ENCODE measurements at places on chromosomes 2 and 18.

- no peak for DNase-seq
Measured at GRCh38 chr2:112034924-112035323, 20.1 kb upstream of the TMEM87B start.

- no peak for DNase-seq
Measured at GRCh38 chr2:25358836-25359235, 17.1 kb upstream of the DNMT3A start.

- DNase-seq: no peak
Measured at GRCh38 chr18:53586923-53587322, 637.5 kb downstream of the MBD2 start.

GRCh38 chr18:31101183-31102024, 817 bp downstream of the DSC2 start:
- DNase-seq: no peak

- DNase-seq: no peak
Measured at GRCh38 chr2:168734199-168734760, 68.2 kb upstream of the NOSTRIN start.

- DNase-seq: no peak
Measured at GRCh38 chr2:171056307-171056706, 104.4 kb downstream of the TLK1 start.

- DNase-seq: no peak
Measured at GRCh38 chr2:177771191-177771590, 301.4 kb downstream of the PDE11A start.

GRCh38 chr2:16658076-16658739, 7.4 kb downstream of the CYRIA start:
- no peak for DNase-seq

DNA sequence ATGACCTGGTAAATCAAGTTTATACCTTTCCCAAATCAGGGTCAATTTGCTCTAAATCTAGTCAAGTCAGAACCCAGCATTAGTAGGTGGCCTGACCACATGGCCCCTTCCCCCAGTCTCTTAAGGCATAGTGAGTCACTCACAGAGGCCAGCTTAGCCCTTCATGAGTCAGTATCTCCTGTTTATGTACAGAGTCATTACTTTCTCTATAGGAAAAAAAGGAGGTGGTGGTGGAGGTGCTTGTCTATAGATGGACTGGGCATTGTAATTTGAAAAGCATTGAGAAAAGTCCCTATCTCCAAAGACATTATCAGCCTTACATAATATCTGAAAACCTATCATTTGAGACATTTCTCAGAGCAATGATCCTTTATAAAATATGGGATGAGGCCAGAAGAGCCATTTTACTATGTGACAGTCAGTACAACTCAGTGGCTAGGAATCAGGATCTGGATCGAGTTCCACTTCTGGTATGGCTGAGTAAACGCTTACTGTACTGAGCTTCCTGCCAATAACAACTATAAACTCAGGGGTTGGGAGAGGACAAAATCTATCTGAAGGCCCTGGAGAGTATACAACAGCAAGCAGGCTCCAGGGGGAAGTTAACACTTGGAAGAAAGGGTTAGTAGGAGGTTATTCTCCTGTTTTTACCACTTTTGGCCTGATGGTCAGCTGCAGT, 22.5 kb upstream of the SIGLEC15 start:
- no peak for DNase-seq

DNA sequence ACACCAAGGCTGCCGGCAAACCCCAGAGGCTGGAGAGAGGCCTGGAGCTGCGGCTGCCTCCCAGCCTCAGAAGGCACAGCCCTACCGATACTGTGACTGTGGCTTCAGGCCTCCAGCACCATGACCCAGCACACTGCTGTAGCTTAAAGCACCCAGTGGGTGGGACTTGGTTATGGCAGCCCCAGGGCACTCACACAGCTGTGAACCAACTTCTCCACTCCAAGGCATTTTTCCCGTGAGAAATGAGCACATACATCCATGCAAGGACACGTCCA, 199.5 kb downstream of the NDUFA10 start:
- no peak for DNase-seq

GRCh38 chr2:160635488-160635887, 141.9 kb upstream of the RBMS1 start:
- no peak for DNase-seq

DNA sequence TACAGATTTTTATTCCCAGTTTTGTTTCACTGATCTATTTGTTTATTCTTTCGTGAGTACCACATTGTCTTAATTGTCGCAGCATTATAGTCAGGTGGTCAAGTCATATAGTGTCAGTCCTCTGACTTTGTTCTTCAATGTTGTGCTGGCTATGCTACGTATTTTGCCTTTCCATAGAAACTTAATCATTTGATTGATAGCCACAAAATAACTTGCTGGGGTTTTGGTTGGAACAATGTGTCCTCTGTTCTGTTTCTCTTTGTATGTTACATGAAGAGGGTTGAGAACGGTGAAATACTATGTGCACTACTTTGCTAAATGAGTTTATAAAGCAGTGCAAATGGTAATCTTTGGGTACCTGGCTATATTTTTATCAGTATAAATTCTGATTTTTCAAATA, 64.9 kb upstream of the TTC27 start:
- no peak for DNase-seq

GRCh38 chr2:230668184-230668938, 44.3 kb upstream of the CAB39 start:
- peak; percentile 59 for DNase-seq

GRCh38 chr2:189254268-189254883, 74.8 kb upstream of the COL5A2 start:
- DNase-seq: no peak

DNA sequence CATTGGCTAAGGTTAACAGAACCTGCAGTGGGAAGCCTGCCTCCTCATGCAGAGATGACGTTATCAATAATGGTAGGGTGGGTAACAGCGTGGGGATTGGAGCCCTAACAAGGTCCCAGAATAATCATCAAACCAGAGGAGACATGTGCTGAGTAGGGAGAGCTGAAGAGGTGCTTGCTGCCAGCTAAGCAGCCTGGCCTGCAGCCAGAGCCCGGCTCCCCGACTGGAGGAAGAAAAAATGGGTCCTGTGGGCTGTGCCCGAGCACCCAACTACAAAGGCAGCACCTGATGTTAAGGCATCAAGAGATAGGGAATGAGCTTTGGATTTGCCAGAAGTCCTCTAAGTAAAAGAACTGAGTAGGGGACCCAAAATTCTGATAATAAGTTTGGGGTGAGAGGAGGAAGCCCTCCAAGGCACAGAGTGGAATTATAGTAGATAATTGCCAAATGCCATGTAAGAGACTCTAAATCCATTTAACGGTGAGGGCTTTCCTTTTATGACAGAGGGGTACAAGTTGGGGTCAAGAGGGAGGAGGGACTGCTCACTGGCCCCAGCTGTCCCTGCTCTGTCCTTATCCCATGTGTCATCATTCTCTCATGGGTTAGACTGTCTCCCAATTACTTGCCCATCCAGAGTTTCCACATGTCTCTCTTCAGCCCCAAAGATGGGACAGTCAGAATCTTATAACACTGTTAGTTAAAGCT, 156.1 kb downstream of the ANTXR1 start:
- DNase-seq: no peak

DNA sequence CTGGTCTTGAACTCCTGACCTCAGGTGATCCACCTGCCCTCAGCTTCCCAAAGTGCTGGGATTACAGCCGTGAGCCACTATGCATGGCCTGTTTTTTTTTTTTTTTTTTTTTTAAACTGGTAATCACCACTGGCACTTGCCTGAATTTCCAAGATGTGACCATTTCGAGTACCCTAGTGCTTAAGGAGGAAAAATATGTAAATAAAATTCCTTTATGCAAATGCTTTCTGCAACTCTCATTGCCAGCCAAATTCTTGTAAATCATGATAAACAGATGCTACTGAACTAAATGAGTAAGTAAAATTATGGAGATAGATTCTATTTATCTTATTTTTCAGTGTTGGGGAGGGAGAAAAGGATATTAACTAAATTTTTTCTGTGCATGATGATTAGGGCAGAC, 18.6 kb downstream of the CDCA7 start:
- no peak for DNase-seq

GRCh38 chr2:85662899-85663593, 5.0 kb downstream of the SFTPB start:
- DNase-seq: no peak

DNA sequence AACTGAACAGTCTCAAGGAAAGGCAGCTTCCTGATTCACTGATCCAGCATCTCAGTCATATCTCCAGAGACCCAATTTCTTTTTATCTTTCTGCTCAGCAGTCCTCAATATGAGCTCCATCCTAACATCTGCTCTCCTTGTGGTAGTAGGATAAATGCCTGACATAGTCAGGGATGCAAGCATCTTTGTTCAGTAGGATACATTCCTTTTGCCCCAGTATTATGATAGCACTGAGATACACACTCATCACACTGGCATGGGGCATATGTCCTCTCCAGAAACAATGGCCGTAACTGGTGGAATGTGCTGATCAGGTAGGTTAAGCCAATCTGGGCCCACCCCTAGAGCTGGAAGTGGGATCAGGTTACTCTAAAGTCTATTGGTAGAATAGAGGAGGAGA, 207.2 kb downstream of the ETAA1 start:
- no peak for DNase-seq

GRCh38 chr2:69260666-69261065, 126.4 kb downstream of the GFPT1 start:
- DNase-seq: no peak

DNA sequence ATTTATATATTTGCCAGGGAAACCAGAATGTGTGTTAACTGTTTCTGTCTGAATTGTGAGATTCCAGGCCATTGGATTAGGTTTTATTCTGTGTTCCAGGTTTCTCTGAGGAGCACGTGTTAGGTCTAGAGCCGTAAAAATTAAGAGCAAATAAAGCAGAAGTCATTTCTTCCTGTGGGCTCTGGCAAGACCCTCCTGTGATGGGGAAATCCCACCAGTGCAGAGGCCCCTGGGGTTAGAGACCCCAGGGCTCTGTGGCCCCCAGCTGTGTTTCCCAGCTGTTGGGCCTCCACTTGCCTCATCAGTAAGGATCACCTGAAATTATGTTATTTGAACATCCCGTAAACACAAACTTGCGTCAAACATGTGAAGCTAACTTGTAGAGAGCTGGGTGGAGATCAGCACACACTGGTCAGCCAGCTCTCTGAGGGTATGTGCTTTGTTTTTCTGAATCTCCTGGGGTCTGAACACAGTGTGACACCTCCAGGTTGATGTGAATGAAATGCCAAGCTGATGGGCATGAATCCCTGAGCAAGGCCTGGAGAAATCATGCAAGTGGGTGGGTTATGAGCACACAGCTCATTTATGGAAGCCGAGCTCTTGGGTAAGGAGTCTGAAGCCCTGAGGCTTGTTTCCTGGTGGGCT, 50.3 kb downstream of the HK2 start:
- no peak for DNase-seq

DNA sequence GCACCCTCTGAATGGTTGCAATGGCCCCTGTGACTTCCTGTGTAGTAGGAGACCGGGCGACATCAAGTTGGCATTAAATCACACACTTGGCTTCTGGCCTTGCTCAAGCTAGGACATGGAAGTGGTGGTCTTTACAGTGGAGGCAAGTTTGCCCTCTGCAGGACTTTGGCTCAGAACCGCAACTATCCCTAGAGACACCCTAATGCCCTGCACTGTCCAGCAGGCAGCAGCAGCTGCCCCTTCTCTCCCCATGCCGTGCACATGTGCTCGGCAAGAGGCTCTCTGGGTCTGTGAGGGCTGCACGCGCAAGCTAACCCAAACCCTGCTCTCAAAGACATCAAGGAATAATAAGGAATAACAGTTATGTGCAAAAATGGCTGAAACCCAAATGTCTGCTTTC, 106.5 kb downstream of the COL6A3 start:
- no peak for DNase-seq

DNA sequence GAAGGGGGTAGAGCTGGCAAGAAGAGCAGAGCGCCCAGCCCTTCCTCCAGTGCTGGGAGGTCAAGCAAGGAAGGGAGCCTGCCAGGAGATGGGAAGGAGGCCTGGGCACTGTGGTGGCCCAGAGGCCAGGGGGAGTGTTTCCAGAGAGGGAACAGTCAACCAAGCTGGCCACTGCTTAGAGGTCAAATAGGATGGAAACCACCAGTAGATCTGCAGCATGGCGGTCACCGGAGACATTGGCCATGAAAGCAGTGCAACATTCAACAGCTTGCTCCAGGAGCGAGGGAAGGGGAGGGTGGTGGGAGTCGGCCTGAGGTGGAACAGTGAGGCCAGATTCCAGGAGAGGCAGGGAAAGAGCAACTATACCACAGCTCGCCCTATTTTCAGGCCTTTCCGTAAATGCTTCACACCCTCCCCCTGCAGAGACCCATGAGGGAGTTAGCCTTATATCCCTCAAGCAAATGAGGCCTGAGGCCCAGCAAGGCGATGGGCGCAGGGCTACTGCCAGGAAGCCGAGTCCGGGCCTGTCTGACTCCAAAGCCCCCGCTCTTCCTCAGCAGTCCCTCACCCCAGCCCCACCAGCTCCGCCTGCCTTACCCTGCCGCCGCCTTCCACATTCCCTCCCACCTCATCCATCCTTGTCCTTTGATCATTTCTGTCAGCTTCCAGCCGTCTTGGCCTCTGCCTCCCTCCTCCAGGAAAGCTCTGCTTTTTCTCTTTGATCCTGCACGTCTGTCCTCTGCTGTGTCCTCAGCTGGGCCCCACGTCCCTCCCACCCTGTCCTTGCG, 17.0 kb downstream of the KCNK3 start:
- DNase-seq: no peak

DNA sequence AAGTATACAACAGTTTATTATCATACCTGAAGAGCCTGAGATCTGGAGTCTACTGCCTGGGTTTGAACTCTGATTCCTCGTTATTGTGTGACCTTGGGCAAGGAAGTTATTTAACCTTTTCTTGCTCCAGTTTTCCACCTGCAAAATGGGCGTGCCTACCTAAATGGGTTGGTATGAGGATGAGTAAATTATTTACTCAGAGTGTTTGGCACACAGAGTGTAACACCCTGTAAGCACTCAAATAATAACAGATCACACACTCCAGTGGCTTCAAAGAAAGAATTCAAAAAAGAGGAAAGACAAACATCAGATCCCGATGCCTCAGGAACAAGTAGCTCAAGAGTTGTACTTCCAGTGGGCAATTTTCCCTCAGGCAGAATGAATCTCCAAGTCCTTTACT, 2.4 kb downstream of the SRD5A2 start:
- DNase-seq: no peak

DNA sequence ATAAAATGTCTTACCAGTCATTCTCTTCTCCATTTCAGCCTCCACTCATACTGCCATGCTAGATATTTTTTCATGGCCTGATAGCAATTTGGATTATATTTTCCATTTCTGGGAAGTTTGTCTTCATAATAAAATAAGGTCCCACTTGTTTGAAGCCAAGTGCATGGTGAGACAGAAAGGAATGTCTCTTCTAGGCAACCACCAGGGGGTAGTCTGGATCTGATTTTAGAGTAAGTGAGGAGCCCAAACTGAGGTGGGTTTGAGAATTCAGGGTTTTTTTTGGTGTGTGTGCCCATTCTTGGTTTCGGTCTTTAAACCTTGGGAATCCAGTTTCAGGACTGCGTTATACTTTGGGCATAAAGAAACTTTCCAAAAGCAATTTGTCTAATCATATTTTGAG, 315.5 kb downstream of the RPRM start:
- DNase-seq: no peak

DNA sequence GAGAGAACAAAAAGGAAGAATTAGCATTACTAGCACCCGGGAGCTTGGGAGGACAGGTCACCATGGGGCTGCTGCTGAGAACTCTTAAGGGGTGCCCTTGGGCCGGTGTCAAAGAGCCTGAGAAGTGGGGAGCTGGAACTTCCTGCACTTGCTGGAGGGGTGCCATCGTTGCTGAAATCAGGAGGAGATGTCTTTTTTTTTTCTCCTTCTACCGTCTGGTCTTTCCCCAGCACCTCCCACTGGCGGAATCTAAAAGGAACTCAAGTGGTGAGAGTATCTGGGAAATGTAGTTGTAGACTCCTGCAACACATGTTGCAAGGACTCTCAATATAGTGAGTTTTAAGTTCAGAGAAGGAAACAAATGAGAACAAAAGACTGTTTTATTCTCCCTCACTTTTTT, 6.1 kb upstream of the AMMECR1L start:
- no peak for DNase-seq
